Stromal cell of bone marrow (primary cell): ENCODE measurements at places on chromosomes 2 and 18.

GRCh38 chr2:151175864-151176263 lies 85.8 kb downstream of the RBM43 start:
- DNase-seq, result no peak

DNA sequence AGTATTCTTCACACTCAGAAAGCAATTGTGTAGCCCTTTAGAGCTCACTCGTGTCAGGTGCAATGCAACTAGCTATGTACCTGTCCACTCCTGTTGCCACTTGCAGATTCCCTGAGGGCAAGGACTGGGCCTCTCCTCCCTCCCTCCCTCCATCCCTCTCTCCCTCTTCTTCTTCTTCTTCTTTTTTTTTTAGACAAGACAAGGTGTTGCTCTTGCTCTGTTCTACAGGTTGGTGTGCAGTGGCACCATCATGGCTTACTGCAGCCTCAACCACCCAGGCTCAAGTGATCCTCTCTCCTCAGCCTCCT lies 119.7 kb downstream of the ACKR3 start:
- DNase-seq, result no peak

- no peak for DNase-seq
These were observed 18.8 kb upstream of the SOS1 start for GRCh38 chr2:39139511-39140237.

- no peak for DNase-seq
These were observed 3.0 kb downstream of the PIEZO2 start for GRCh38 chr18:11146238-11146946.
